Left ventricle myocardium inferior (tissue), 1 donor: ENCODE measurements at places on chromosomes 5 and 9. TPM values are rescaled to one million over a fixed set of nuclear protein-coding genes. Genes with fewer than 3 reads are reported as not detected.
A peak's percentile ranks its signal among the peaks of the same experiment; 100 is the strongest.

The SLC4A9 gene
- total RNA-seq = 0.44 TPM

The VCAN gene
- total RNA-seq = 25.2 TPM

The PTPN3 gene
- 27.4 TPM for total RNA-seq

DNA sequence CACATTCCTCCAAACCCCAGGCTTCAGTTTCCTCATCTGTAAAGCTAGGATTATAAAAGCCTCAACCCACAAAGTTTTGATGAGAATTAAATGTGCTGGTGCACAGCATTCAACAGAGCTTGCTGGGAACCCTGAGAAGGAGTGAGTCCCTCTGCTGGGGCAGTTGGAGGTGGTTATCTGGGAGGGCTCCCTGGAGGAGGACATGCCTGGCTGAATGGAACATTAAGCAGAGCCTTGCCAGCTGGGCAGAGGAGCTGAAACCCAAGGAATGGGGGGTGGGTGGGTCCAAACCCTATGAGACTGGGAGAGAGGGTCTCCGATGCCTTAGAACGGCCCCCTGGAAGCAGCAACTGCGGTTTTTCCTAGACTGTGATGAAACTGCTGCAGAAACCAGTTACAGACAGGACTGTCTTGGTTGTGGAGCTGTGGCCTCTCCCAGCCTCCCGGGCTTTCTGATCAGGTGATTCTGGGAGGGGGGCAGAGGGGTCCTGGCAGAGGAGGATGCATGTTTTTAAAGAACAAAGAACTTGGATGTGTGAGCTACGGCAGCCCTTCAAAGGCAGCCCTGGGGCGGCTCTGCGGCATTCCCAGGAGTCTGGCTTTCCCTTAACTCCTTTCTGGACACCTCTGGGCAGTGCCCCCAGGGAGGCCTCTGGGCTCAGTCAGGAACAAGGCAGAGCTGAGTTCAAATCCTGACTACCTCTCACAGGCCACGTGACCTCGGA, 20.8 kb downstream of the FIBCD1 start:
- peaks cover 4% of the 10 kb centered on the region for H3K4me1 ChIP-seq
- H3K4me3 ChIP-seq = no peak overlapping the region
- no peak for DNase-seq
- no peak overlapping the region for H3K27ac ChIP-seq
- H3K36me3 ChIP-seq = no peaks in the 10 kb centered on the region

- H3K4me1 ChIP-seq = no peaks in the 10 kb centered on the region
- no peaks in the 10 kb centered on the region for H3K27me3 ChIP-seq
- DNase-seq = peak; percentile 44
- no peak overlapping the region for H3K4me3 ChIP-seq
- no peak overlapping the region for H3K27ac ChIP-seq
These were observed 174.5 kb upstream of the MAP3K1 start for GRCh38 chr5:56640763-56641406.

GRCh38 chr9:80791836-80792235, 897.5 kb downstream of the TLE1 start:
- H3K4me1 ChIP-seq = no peaks in the 10 kb centered on the region
- H3K4me3 ChIP-seq = no peak overlapping the region
- H3K27ac ChIP-seq = no peak overlapping the region
- no peaks in the 10 kb centered on the region for H3K36me3 ChIP-seq
- no peak for DNase-seq
- no peaks in the 10 kb centered on the region for H3K27me3 ChIP-seq

DNA sequence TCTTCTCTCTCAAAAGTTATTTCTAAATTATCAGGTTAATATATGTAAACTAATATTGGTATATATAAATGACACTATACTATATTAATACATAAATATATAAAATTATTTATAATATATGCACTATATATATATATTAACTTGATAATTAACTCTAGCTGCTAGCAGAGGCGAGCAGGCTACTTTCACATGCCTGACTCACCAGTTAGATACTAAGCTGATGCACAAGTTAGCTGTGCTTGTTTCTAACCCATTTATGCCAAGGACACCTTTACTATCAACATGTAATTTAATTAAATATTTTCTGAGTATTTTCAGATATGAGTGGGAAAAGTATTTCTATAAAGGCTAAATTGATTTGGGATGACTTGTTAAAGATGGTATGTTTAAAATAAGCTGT, 70.1 kb downstream of the TRIO start:
- no peak for DNase-seq
- peaks cover 82% of the 10 kb centered on the region for H3K4me1 ChIP-seq
- no peaks in the 10 kb centered on the region for H3K36me3 ChIP-seq
- H3K27me3 ChIP-seq = no peaks in the 10 kb centered on the region
- no peak overlapping the region for H3K27ac ChIP-seq

GRCh38 chr9:15936306-15936921, 383.6 kb downstream of the CCDC171 start:
- no peaks in the 10 kb centered on the region for H3K27me3 ChIP-seq
- peak overlapping the region; percentile 31 for H3K27ac ChIP-seq
- no peak overlapping the region for H3K4me3 ChIP-seq
- peak; percentile 18 for DNase-seq
- H3K4me1 ChIP-seq = peaks cover 3% of the 10 kb centered on the region
